Right atrium auricular region (tissue), 2 donors: ENCODE measurements at places on chromosomes 1 and 21.

GRCh38 chr1:93820554-93821422 lies 58.2 kb downstream of the DNTTIP2 start:
- DNase-seq = no peak
- no peaks in the 10 kb centered on the region for H3K36me3 ChIP-seq
- peaks cover 10% of the 10 kb centered on the region for H3K4me1 ChIP-seq
- H3K4me3 ChIP-seq = no peak overlapping the region

GRCh38 chr1:119805247-119805646 lies 6.0 kb downstream of the REG4 start:
- no peaks in the 10 kb centered on the region for H3K4me1 ChIP-seq
- H3K36me3 ChIP-seq = no peaks in the 10 kb centered on the region
- H3K27ac ChIP-seq = no peak overlapping the region
- H3K27me3 ChIP-seq = no peaks in the 10 kb centered on the region
- no peak overlapping the region for H3K4me3 ChIP-seq
- no peak for DNase-seq

GRCh38 chr1:77271852-77272580 lies 9.8 kb upstream of the AK5 start:
- no peaks in the 10 kb centered on the region for H3K27me3 ChIP-seq
- no peak overlapping the region for H3K4me3 ChIP-seq
- no peaks in the 10 kb centered on the region for H3K36me3 ChIP-seq
- no peak for DNase-seq
- no peaks in the 10 kb centered on the region for H3K4me1 ChIP-seq

DNA sequence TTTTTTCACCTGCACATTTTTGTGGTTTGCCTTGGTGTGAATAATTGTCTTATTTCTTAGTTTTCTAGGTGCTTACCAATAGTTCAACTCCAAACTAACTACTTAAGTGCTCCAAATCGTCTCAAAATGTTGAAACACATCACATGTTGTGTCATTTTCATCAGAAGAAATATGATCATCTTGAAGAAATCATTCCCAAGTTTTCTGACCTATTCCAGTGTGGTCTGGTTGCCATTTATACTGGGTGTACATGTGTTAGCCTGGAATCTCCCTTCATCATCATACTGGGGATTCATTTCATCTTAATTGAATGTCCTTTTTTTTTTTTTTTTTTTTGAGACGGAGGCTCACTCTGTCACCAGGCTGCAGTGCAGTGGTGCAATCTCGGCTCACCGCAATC lies 67.0 kb downstream of the EIF2B3 start:
- no peak overlapping the region for H3K27ac ChIP-seq
- no peaks in the 10 kb centered on the region for H3K4me1 ChIP-seq
- no peaks in the 10 kb centered on the region for H3K27me3 ChIP-seq
- no peaks in the 10 kb centered on the region for H3K36me3 ChIP-seq

DNA sequence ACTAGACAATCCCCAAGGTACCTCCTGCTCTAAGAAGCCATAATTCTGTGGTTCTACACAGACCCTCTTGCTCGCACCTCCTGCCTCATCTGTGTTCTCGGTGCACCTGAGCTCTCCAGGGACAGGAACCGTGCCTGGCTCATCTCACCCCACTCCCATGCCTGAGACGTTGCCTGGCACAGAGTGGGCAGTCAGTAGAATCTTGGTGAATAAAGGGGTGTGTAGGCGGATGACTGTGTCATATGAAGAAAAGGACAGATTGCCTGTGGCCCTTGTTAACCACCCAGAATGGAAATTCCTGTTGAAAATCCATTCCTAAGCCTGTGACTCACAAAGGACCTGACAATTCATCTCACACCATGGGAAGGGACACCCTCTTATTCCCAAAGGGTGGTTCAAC lies 92.9 kb downstream of the KCNN3 start:
- no peaks in the 10 kb centered on the region for H3K36me3 ChIP-seq
- no peak overlapping the region for H3K27ac ChIP-seq
- H3K4me3 ChIP-seq = no peak overlapping the region
- H3K27me3 ChIP-seq = no peaks in the 10 kb centered on the region

GRCh38 chr1:104294259-104294658 lies 544.6 kb downstream of the AMY1C start:
- no peaks in the 10 kb centered on the region for H3K36me3 ChIP-seq
- no peaks in the 10 kb centered on the region for H3K4me1 ChIP-seq
- H3K4me3 ChIP-seq = no peak overlapping the region
- no peak for DNase-seq
- no peaks in the 10 kb centered on the region for H3K27me3 ChIP-seq
- no peak overlapping the region for H3K27ac ChIP-seq

DNA sequence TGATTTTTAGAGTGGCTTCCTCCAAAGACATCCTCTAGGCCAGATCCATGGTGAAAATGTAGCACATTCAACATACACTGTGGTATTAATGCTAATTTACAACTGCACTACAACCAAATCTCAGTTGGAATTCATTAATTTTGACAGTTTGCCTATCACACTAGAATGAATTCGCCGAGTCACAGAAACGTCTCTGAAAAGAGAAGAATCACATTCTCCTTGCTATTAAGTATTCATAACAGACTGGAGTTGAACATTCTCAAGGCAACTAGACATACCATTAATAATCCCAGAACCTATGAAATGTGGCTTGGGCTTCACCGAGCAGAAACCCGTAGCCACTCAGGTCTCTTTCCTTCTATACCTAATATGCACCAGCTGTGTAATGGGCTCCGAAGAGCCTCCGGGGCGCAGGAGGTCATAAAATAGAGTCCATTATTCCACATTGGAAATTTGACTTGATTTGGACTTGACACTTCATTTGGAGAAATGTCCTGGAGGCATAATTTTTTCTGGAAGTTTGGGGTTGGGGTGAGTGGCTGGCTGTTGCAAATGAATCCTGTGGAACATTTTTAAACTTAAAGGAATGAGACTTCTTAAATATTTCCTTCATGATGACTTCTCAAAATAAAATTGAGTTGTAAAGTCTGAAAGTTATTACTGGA lies 117.1 kb downstream of the DSCAM start:
- no peaks in the 10 kb centered on the region for H3K4me1 ChIP-seq
- no peak for DNase-seq
- no peaks in the 10 kb centered on the region for H3K27me3 ChIP-seq
- H3K27ac ChIP-seq = no peak overlapping the region
- H3K4me3 ChIP-seq = no peak overlapping the region

- no peak overlapping the region for H3K27ac ChIP-seq
- H3K4me1 ChIP-seq = no peaks in the 10 kb centered on the region
- DNase-seq = no peak
- H3K4me3 ChIP-seq = no peak overlapping the region
Measured at GRCh38 chr1:172883844-172884243, 166.9 kb downstream of the TNFSF18 start.

DNA sequence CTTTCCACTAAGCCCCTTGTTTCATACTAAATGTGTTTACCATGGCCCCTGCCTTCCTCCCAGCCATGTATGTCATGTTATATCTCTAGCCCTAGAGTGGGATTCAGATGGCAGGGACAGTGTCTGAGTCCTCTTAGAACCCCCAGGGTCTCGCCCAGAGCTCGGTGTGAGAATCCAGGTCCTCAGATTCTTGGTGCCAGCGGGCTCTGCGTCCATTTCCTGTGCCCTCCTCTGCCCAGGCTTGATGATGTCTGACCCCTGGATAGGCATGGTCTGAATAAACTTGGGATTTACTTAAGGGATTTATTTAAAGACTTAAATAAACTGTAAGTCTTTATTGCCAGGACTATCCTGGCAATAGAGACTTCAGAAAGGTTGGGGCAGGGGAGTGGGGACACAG lies 6.2 kb upstream of the KISS1 start:
- DNase-seq = no peak
- peaks cover 18% of the 10 kb centered on the region for H3K4me1 ChIP-seq
- H3K36me3 ChIP-seq = no peaks in the 10 kb centered on the region
- H3K27ac ChIP-seq = no peak overlapping the region

- no peak overlapping the region for H3K4me3 ChIP-seq
- no peak for DNase-seq
- peaks cover 8% of the 10 kb centered on the region for H3K4me1 ChIP-seq
- no peaks in the 10 kb centered on the region for H3K27me3 ChIP-seq
- H3K27ac ChIP-seq = no peak overlapping the region
- H3K36me3 ChIP-seq = no peaks in the 10 kb centered on the region
Measured at GRCh38 chr1:28956038-28956464, 41.7 kb downstream of the EPB41 start.

GRCh38 chr1:9362488-9362887 lies 69.8 kb downstream of the SPSB1 start:
- no peaks in the 10 kb centered on the region for H3K27me3 ChIP-seq
- H3K4me3 ChIP-seq = no peak overlapping the region
- DNase-seq = no peak
- peaks cover 19% of the 10 kb centered on the region for H3K36me3 ChIP-seq
- H3K27ac ChIP-seq = no peak overlapping the region

DNA sequence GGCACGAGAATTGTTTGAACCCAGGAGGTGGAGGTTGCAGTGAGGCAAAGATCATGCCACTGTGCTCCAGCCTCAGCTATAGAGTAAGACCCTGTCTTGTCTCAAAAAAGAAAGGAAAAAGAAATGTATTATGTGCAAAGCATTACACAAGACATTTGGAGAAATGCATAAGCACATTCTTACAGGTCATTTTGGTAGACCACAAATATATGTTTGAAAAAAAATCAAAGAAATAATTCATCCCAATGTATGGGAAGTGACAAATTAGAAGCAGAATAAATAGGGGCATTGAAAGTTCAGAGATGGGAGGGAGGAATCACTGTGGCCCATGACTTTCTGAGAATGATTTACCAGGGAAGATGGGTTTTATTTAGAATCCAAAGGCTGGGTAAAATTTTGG lies 283.5 kb upstream of the ADAMTS5 start:
- H3K4me1 ChIP-seq = no peaks in the 10 kb centered on the region
- no peak overlapping the region for H3K27ac ChIP-seq
- H3K4me3 ChIP-seq = no peak overlapping the region
- DNase-seq = no peak
- H3K27me3 ChIP-seq = no peaks in the 10 kb centered on the region

GRCh38 chr1:30083800-30084464 lies 639.5 kb downstream of the MATN1 start:
- no peaks in the 10 kb centered on the region for H3K27me3 ChIP-seq
- H3K4me1 ChIP-seq = peaks cover 30% of the 10 kb centered on the region
- no peak overlapping the region for H3K4me3 ChIP-seq
- no peak for DNase-seq
- H3K36me3 ChIP-seq = no peaks in the 10 kb centered on the region

- DNase-seq = no peak
- H3K36me3 ChIP-seq = no peaks in the 10 kb centered on the region
- H3K27ac ChIP-seq = no peak overlapping the region
- H3K4me3 ChIP-seq = no peak overlapping the region
- H3K4me1 ChIP-seq = no peaks in the 10 kb centered on the region
Measured at GRCh38 chr1:162293073-162293692, 83.5 kb downstream of the SPATA46 start.

GRCh38 chr1:67735806-67736627 lies 51.0 kb downstream of the GADD45A start:
- peaks cover 47% of the 10 kb centered on the region for H3K4me1 ChIP-seq
- no peaks in the 10 kb centered on the region for H3K36me3 ChIP-seq
- H3K27me3 ChIP-seq = no peaks in the 10 kb centered on the region
- H3K27ac ChIP-seq = peak overlapping the region; percentile 54
- peak; percentile 77 for DNase-seq

DNA sequence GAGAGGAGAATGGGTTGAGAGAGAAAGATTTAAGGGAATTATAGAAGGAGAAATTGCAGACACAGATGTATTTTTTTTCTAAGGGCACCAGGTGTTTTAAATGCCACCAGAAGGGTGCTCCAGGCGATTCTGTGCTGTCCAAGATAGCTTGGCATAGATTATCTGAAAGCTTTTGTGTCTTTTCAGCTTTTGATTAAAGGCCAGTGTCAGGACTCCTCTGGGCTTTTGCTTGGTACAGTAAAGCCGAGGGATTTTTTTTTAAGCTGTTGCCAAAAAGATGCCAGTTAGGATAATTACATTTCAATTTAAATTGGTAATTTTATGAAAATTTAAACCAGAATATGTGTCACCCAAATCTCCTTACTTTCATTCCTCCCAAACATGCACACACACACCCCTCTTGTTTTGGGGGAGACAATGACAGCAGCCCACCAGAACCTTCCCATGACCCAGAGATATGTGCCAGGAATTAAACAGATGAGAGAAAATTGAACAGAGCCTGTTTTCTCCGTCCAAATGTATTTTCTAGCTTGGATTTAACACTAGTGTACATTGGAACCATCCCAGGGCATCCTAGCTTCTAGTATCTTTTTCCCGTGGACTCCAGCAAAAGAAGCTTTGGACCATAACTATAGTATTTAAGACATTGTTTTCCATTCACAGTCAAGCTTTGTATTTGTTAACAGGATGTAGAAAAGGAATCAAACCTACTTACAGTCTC lies 670.7 kb upstream of the CXADR start:
- no peaks in the 10 kb centered on the region for H3K4me1 ChIP-seq
- no peak overlapping the region for H3K27ac ChIP-seq
- H3K27me3 ChIP-seq = no peaks in the 10 kb centered on the region
- no peak overlapping the region for H3K4me3 ChIP-seq

DNA sequence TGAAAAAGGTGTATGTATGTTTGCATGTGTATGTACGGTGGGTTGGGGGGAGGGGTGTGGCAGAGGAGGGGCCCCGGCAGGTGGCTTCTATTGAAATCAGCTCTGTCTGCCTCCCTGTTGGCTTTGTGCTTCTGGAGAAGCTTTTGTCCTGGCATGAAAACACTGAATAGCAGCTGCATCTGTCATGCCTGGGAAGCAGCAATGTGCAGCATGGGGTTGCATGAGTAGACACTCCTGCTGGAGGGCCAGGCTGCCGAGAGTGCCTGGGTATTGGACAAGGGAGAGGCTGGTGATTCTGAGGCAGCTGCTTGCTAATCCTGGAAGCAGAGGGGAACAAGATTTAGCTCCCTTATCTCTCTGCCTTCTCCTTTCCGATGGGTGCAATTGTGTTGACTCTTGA lies 20.5 kb downstream of the MAPKAPK2 start:
- no peaks in the 10 kb centered on the region for H3K27me3 ChIP-seq
- peak overlapping the region; percentile 69 for H3K27ac ChIP-seq
- peak; percentile 73 for DNase-seq
- no peak overlapping the region for H3K4me3 ChIP-seq
- H3K4me1 ChIP-seq = no peaks in the 10 kb centered on the region

DNA sequence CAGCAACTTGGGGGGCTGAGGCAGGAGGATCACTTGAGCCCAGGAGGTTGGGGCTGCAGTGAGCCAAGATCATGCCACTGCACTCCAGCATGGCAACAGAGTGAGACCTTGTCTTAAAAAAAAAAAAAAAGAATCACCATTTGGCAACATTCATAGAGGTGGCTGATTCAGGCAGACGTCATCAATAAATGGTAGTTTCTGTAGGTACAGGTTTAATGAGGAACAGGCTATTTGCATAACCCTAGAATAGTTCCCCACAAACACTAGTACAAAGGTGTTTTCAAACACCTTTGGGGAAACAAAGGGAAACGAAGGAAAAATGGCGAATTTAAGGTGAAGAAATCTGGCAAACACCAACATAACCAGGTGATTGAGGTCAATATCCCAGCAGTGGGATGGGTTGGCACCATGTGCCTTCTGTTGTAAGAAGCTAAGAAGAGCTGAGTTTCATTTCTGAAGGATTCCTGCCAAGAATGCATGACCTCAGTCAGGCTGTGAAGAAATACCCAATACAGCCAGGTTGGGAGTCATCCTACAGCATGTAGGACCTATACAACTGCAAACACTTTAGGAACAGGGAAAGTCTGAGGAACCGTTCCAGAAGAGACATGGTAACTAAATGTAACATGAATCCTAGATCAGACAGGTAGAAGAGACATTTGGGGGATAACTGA lies 5.6 kb downstream of the LPAR3 start:
- no peak overlapping the region for H3K4me3 ChIP-seq
- H3K36me3 ChIP-seq = no peaks in the 10 kb centered on the region
- DNase-seq = no peak
- H3K27ac ChIP-seq = no peak overlapping the region
- no peaks in the 10 kb centered on the region for H3K4me1 ChIP-seq
